ENCODE measurements at places on chromosomes 1 and 21.

DNA sequence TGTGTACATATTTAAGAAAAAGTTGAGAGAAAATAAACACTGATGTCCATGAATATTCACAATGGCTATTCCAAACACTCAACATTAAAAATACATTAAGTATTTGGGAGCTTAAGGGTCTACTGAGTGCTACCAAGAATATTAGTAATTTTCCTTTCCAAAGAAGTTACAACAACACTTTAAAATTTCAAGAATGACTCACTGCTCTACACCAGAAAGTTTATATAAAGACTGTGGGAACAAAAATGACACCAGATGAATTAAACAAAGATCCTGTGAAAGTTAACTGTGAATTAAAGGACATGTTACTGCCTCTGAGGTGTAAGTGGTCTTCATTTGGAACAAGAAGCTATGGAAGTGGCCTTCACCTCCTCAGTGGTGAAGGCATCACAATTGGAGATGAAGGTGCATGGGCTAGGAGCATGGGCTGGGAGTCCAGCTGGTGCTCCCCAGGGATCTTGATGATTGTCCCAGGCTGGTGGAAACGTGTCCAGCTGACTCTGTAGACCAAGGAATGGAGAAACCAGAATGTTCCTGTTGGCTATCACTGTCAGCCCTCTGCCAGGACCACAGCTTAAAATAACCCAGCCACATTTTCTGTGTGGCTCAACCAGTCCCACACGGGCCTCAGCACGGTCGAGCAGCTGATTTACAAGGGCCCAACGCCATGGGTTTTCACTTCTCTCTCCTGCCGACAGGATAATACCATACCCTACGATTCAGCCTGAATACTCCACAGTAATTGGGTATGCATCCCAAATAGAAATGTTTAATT lies 28.8 kb downstream of the TAF5L start:
- no peak for DNase-seq

GRCh38 chr1:211910913-211911485 lies 80.4 kb upstream of the LPGAT1 start:
- no peak for DNase-seq

- no peak for DNase-seq
Measured at GRCh38 chr1:114272593-114272992, 118.9 kb upstream of the SYT6 start.

DNA sequence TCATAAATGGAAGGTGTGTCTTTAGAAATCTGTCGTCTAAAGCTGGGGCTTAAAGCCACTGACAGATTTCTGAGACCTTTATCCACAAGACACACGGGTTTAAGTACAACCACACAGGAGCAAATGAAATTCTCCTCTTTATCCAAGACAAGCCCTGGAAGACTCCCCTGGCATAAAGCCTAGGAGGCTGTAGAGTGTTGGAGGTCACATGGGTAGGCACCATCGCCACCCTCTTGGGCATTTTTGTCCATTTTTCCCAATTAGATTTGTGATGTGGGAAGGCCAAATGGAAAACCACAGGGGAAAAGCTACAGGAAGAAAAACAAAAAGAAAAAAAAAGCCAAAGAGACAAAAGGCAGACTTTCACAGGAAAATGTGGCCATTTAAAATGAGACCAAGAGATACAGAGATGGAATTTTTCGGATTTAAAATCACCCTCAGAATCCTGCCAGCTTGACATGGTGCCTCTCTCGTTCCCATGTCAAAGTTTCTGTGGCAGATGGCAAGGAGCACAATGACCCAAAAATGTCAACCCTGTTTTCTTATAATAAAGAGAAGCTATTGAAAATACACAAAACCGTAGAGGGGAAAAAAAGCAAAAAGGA lies 91.9 kb downstream of the PLD5 start:
- DNase-seq: no peak

DNA sequence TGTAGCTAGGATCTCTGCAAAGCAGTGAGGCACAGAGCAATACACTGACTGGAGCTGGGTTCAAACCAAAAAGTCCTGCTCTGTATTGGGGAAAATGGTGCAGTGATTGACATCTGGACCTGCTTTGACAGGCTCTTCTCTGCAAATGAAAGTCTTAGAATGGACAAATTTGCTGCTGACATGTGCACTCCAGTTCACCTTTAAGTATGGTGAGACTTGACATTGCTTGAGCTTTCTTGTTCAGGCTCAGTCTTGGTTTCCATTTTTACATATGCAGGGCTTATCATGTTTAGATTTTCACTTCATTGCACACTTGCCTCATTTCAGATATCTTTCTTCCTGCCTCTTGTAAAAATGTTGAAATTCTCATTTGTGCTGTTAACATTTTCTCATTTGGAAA lies 1655.0 kb downstream of the MRPL39 start:
- DNase-seq: no peak

DNA sequence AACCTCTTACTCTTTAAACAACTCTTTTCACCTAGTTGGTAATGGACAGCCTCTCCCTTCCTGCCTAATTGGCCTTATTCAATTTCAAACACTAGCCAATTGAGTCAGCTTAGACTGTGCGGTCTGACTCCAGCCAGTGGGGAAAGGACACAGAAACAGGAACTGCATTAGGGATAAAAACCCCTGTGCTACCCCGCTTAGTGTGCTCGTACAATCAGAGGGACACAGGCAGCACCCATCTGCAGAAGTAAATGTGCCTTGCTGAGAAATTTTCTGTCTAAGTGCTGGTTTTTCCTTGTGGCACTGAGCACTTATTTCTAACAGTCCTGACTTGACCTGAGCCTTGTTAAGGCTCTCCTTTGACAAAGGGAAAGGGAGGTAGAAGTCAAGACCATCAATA lies 6.0 kb upstream of the CD2 start:
- no peak for DNase-seq

- DNase-seq: no peak
Measured at GRCh38 chr1:153374071-153374470, 1.4 kb downstream of the S100A12 start.

DNA sequence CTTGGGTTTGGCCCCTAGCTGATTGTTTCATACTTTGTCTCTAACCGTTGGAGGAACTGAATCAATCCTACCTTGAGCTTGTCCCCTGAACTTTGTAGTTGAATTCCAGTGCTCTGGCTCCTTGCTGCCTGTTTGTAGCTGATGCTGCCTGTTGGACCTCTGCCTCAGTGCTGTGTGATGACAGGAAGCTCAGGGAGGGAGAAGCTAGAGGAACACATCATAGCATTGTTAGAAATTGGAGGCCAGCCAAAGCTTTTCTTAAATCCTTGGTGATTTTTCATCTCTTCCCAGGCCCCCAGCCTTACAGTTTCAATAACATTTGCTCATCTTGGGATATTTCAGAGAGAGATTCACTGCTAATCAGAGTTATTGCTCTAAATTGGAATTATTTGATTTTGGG lies 34.0 kb downstream of the MACF1 start:
- DNase-seq: peak; percentile 45

- no peak for DNase-seq
Measured at GRCh38 chr1:18727956-18728355, 97.3 kb downstream of the PAX7 start.

GRCh38 chr1:224170748-224171478 lies 12.1 kb upstream of the DEGS1 start:
- no peak for DNase-seq

GRCh38 chr1:206699626-206700025 lies 14.9 kb downstream of the MAPKAPK2 start:
- DNase-seq: no peak

DNA sequence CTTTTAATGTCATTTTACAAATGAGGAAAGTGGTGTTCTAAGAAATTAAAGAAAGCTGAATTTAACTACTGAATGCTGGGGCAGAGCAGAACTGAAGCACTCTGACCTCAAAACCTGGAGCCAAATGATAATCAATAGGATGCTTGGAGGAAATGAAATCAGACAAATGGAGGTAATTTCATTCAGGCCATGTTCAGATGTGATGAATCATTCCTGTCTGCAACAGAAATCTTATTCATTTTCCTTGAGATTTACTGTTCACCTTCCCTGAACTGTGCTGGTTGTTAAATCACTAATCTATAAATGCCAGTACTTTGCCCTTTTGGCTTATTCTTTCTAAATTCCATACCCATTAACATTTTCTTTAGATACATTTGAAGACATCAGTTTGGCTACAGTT lies 85.6 kb upstream of the SNX7 start:
- no peak for DNase-seq

GRCh38 chr1:213244664-213245091 lies 193.6 kb downstream of the RPS6KC1 start:
- no peak for DNase-seq

DNA sequence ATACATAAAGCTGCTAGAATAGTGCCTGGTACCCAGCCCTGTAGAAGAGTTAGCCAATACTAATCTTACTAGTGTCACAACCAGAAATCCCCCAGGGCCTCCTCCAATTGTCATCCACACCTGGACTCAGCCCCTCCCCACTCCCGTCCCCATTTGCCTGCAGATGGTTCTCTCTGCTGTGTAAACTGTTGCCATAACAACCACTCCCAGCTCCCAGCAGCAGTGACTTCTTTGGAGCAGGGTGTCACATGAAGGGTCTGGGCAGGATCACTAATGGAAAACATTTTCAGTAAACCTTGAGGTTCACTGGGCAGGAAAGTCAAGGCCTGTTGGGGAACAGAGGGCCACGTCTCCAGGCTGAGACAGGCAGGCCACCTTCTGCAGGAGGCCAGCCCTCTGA lies 126.0 kb upstream of the IPO9 start:
- DNase-seq: no peak

GRCh38 chr21:42568866-42569731 lies 55.4 kb downstream of the SLC37A1 start:
- no peak for DNase-seq

DNA sequence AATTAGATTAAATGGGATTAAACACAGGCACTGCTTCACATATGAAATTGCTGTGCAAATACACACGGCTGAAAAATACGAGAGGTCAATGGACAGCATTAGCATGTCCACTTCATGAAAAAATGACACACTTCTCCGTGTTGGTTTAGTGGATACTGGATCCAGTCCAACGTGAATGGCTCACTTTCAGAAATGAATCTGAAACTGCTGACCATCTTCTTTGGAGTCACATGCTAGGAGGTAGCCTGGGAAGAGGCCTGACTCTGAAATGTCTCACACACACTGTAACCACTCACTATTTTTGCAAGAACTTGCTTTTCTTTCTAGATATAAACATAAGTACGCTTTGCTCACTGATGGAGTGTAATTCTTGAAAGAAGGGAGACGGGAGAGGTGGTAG lies 127.3 kb downstream of the HLCS start:
- no peak for DNase-seq

DNA sequence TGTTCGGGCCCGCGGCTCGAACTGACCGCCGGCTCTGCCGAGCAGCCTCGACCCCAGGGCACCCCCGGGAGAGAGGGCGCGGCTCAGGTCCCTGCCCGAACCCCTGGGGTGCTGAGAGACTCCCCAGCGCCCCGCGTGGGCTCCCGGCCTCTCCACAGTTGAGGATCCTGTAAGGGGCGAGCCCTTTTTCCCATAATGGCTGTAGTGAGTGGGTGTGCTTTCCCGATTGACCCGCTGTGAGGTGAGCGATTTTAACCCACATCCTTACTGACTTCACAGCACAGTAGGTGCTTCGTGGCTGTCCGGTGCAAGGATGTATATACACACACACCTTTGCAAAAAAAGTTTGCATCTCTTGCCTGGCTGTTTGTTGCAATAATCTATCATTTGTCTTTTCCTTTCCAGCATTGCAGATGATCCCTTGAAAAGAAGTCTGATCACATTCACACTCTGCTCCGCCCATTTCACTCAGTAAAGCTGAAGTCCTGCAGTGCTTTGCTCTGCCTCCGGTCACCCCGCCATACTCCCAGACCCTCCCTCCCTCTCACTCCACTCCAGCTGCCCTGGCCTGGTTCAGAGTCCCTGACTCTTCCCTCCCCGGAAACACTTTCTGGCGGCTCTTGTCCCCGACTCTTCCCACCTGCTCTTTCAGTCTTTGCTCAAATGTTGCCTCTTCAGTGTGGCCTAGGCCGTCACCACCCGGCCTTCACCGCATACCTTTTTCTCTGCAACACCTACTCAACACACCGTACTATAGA lies 955 bp upstream of the UBE2G2 start:
- DNase-seq: no peak

GRCh38 chr1:22889213-22889827 lies 83.3 kb downstream of the LACTBL1 start:
- DNase-seq: no peak

- no peak for DNase-seq
Measured at GRCh38 chr1:234957330-234958065, 171.1 kb downstream of the TOMM20 start.

DNA sequence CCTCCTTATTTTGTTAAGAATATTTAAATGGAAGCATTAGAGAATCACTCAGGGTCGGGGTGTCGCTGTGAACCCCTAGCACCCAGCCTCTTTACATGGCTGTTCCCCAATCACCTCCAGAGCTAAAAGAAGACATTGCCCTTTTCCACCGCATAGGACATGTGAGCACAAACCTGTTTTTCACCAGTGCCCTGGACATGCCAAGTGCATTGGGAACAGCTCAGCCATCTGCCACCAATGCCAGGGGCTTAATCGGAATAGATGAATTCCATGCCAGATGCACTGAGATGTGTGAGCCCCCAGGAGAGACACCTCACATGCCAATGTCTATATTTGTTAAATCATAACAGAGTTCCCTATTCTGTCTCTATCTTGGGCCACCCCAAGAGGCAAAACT lies 33.3 kb downstream of the EIF2D start:
- DNase-seq: no peak

DNA sequence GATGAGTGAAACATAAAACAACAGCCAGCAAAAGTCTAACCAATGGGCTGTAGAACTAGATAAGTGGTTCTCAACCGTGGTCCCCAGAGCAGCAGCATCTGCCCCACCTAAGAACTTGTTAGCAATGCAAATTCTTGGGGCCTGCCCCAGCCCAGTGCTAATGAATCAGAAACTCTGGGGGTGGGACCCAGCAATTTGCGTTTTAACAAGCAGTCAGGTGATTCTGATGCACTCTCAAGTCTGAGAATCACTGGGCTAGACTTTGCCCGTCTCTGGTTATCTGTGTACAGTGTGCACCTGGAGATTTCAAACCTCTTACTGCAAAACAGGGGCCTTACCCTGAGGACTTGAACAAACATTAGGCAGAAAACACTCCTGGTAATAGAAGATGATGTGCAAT lies 66.5 kb downstream of the PLXNA2 start:
- no peak for DNase-seq

All from substantia nigra (tissue), 51 donors.